ENCODE measurements at places on chromosomes 2 and 18. TPM values are rescaled to one million over a fixed set of nuclear protein-coding genes. Genes with fewer than 3 reads are reported as not detected.

DNA sequence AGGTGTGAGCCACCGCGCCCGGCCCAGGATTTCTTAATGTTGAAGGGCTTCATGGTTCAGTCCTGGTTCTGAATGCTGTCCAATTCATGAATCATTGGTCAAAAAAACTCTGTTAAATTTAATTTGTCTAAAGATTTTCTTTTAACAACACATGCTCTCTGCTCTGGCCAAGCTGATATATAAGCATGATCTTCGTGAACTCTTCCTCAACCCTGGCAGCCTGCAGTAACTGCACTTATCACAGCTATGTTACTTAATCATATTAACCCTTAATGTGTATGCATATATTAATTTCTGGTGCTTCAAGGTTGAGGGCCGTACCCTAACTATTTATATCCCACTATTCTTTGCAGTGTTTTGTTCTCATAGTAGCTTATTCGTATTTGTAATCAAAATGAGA lies 29.4 kb upstream of the FRZB start:
- DNase-seq: no peak

GRCh38 chr2:102122115-102122514 lies 20.4 kb upstream of the IL1R1 start:
- no peak for DNase-seq

DNA sequence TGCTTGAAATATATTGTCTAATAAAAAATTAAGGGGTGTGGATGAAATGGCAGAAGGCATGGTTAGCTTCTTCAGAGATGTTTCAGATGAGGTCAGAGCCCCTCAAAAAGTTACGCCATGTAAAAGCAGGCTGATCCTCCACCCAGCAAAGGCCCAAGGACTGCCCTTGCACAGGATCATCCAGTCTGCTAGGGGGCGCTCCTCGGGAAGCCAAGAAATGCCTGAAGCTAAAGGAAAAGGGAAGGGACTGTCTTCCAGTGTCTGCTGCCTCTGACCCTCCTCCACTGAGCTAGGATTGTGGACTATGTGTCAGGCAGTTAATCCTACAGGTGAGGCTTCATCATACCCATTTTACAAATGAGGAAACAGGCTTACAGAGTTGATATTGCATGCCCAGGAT lies 33.8 kb upstream of the TEX51 start:
- no peak for DNase-seq

DNA sequence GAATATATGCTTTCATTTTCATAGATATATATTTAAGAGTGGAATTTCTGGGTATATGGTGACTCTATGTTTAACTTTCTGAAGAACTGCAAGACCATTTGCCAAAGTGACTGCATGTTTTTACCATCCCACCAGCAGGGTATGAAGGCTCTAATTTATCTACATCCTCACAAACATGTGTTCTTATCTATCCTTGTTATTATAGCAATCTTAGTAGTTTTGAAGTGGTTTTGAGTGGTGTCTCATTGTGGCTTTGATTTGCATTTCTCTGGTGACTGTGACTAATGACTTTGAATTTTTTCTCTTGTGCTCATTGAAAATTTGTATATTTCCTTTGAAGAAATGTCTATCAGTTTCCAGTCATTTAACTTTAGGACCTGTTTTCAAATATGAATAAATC lies 310.2 kb upstream of the NRP2 start:
- no peak for DNase-seq

DNA sequence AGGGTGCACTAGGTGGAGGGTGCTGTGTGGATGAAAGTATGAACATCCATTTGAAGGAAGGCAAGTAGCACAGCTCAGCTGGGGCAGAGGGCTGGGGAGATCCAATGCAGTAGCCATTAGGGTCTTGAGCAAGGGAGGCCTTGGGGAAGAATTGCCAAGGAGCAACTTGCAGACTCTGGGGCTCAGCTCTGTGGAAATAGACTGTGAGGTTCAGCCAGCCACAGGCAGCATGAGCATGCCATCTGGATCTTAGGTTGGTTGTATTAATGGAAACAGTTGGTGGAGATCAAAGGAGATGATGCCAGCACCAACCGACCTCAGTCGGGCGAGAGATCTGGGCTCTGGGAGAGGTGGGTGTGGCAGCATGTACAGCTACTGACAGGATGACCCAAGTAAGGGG lies 5.6 kb downstream of the ZAP70 start:
- DNase-seq: no peak

GRCh38 chr2:28300485-28301341 lies 91.9 kb upstream of the FOSL2 start:
- no peak for DNase-seq

DNA sequence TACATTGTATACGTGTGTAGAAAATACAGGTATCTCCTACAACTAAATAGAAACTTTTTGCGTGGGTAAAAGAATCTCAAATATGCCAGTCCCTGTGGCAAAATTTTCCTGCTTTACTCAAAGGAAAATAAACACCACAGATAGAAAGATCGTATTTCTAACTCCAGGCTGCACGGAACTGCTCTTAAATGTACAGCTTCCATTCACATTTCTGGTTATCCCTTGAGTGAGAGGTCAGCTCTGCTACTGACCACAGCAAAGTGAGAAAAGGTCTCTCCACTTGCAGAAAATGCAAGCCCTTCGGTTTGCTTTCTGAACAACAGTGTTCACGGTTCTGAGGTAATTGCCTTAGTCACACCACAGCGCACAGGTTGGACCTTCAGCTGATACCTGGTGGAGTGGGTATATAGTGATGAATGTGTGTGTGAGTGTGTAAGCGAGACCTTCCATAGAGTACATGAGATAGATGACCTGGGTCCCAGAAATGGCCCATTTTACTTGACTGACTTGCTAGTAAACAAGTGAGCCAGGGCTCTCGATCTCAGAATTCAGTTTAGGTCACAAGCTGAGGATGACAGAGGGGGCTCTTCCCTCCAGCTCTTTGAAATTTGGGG lies 52.1 kb downstream of the ALPK2 start:
- DNase-seq: no peak

DNA sequence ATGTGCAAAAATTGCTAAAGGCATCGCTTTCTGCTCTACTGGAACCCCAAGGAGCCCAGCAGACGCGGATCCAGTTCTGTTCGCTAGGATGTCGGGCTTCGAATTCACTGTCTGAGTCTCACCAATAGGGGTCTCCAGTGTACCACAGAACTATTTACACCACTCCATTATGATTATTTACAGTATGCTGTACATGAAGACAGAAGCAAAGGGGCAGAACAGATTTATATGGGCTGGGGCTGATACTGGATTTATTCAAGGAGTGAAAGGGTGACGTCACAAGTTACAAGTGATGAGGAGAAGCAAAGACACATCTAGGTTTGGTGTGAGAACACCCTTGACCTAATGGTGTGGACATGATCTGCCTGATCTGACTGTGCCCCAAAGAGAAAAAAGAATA lies 185.3 kb upstream of the ATP5MC3 start:
- DNase-seq: no peak

DNA sequence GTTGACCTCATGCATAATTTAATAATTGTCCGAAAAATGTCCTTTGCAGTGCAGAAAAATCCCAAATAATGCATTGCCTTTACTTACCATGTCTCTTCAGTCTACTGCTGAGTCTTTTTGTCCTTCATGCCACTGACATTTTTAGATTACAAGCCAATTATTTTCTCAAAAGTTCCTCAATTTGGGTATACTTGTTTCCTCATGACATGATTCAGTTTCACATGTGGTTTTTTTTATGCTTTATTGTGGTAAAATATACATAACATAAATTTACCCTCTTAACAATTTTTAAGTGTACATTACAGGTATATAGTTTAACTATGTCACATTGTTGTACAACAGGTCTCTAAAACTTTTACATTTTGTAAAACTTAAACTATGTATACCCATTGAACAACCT lies 81.0 kb downstream of the EPC2 start:
- DNase-seq: no peak

- no peak for DNase-seq
These were observed 29.0 kb downstream of the SERPINB5 start for GRCh38 chr18:63505566-63506335.

DNA sequence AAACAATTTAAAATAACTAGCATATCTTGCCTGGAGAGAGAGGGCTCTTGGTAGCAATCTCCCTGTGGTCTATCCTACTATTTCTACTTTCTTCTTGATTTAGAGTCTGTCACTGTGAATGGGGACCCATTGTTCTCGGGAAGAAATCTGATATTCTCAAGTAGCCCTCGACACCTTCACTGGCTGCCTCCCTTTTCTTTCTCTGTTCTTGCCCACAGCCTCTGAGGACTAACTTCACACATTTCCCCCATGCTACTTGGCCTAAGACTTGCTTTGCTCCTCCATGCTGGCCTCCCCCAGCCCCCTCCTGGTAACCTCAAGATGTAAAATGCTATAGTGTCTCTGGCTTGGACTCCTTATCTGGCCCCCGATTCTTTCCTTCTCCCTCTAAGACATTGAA lies 58.8 kb upstream of the NT5C1B start:
- no peak for DNase-seq

DNA sequence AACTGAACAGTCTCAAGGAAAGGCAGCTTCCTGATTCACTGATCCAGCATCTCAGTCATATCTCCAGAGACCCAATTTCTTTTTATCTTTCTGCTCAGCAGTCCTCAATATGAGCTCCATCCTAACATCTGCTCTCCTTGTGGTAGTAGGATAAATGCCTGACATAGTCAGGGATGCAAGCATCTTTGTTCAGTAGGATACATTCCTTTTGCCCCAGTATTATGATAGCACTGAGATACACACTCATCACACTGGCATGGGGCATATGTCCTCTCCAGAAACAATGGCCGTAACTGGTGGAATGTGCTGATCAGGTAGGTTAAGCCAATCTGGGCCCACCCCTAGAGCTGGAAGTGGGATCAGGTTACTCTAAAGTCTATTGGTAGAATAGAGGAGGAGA lies 207.2 kb downstream of the ETAA1 start:
- no peak for DNase-seq

DNA sequence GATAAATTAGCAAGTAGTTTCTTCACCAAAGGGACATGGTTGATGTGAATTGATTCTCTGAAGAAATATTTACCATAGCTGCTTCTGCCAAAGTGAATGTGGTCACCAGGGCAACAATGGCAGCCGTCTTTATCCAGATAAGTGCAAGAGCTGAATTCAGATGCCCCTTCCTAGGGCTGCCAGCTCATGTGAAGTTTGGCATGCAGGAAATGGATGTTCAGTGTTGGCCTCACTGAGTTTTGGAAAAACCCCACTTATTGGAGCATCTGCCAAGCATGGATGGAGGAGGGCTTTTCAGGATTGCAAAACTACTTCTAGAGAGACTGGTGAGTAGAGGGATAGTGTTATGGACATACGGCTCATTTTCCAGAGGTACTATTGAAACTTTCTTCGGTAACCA lies 80.8 kb downstream of the FMNL2 start:
- DNase-seq: no peak

- DNase-seq: no peak
These were observed 3.3 kb downstream of the INPP5D start for GRCh38 chr2:233063269-233063975.

DNA sequence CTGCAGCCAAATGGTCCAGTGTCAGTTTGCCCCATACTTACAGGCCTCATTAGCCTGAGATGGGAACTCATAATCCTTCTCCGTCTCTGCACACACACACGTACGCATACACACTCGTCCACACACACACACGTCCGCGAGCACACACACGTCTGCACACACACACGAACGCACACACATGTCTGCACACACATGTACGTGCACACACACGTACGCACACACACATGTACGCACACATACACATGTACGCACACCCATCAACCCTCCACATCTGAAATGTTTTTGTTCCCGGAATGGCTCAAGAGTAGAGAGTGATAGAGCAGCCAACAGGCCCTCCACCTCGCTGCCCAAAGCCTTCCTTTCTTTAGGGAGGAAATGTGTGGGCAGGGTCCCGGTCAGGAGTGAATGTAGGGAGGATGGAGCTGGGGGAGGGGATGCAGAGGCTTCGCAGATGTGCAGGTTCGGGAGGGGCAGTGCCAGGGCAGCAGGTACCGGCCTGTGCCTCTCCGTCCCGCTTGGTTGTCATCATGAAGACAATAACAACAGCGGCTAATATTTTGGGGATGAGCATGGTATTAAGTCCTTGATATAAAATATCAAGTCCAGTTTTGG lies 52.7 kb downstream of the PTGR3 start:
- DNase-seq: no peak

GRCh38 chr2:1538663-1539062 lies 125.4 kb downstream of the TPO start:
- no peak for DNase-seq

Gene SNED1
- 1.8 TPM for total RNA-seq

Gene TLK1
- total RNA-seq: 79.0 TPM

Gene SCRN3
- 16.0 TPM for total RNA-seq

Gene FAM117B
- 5.9 TPM for total RNA-seq

Gene DQX1
- total RNA-seq: 0.51 TPM

Gene CCDC74A
- 3.6 TPM for total RNA-seq

Gene TEX44
- total RNA-seq: not detected

Gene MYL1
- total RNA-seq: not detected

Gene MPV17
- 85.9 TPM for total RNA-seq

Measured in CD8-positive, alpha-beta memory T cell (primary cell).